ENCODE measurements at places on chromosomes 6 and 20. TPM values are rescaled to one million over a fixed set of nuclear protein-coding genes. Genes with fewer than 3 reads are reported as not detected.

GRCh38 chr6:161443848-161444247 lies 170.0 kb upstream of the AGPAT4 start:
- no peak for DNase-seq

DNA sequence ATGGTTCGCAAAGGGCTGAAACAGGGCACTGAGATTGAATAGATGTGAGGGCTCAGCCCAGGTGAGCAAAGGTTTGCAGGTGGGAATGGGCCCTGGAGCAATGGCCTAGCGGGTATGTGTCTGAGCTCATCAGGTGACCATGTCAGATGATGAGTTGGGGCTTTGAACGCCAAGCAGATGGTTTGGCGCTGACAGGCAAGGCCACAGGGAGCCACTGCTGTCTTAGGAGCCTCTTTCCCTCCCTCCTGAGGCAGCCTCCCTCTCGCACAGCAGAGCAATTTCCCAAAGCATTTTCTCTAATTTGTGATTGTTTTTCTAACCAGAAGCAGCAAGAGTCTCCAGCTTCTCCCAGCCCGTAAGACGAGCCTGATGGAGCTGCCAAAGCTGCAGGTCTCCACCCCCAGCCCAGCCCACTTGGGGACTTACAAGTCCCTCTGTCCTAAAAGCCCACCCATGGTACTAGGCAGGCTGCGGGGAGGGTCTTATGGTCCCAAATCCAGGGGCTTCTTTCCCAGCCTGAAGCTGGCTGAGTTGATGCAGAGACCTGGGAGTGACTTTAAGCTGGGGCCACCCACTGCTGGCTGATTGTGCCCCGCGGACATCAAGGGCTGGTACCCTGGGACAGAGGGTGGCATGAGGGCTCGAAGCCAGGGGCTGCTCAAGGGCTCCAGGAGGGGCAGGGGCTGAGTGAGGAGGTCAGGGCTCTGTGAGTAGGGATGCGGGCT lies 11.6 kb downstream of the CDH22 start:
- no peak for DNase-seq

- DNase-seq: no peak
Observed at GRCh38 chr6:45504947-45505346, 127.2 kb upstream of the SUPT3H start.

DNA sequence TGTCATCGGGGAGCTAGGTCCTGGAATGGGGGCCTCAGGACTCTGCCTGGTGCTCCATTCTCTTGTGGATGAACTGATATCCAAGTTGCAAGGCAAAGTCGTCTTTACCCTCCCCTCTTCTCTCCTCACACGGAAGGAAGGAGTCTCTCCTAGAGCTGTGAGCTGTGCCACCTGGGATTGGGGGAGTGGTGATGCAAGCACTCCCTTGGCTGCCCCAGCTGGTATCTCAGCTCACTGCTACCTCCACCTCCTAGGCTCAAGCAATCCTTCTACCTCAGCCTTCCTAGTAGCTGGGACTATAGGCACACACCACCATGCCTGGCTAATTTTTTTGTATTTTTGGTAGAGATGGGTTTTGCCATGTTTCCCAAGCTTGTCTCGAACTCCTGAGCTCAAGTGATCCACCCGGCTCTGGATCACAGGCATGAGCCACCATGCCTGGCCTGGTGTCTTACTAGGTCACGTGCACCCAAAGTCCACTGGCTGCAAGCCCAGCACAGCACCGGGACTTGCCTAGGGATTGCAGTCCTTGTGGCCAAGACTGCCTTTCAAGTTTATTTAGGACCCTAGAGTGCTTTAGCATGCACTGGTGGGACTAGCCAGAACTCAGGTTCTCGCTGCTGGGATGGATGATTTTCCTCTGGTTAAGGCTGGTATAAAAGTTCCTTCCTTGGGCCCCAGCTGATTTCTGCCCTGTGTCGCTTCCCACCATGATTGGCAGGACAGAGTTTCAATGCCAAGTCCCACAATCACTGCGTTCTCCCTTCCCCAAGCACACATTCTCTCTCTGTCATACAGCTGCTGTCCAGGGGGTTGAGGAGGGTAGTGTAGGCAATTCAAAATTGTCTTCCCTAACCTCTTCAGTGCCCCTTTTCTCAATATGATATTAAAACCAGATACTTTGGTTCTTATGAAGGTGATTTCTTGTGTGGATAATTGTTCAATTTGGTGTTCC lies 33.5 kb downstream of the SMAP1 start:
- no peak for DNase-seq

- no peak for DNase-seq
Observed at GRCh38 chr6:124200661-124201060, 397.0 kb downstream of the NKAIN2 start.

DNA sequence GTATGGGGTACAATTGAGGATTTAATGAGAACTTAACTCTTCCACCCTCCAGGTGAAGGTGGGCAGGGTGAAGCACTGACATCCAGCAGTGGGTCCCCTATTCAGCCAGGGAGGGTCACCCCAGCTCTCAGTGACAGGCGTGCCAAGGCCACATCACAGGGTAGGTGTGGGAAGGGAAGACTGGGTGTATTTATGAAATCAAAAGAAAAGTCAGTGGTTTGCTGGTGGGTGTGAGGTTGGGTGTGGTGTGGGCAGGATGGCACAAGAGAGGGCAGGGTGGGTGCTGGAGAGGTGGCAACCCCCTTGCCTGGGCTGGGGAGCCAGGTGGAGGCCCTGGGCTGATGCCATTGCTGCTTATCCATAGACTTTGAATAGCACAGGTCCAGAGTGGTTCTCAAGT lies 16.6 kb downstream of the SYNDIG1 start:
- DNase-seq: no peak

- DNase-seq: no peak
Observed at GRCh38 chr6:142361779-142362750, 60.3 kb downstream of the ADGRG6 start.

- DNase-seq: no peak
Observed at GRCh38 chr6:13524801-13525508, 37.6 kb upstream of the GFOD1 start.

The SLC12A5 gene
- not detected for total RNA-seq

The BCAS4 gene
- total RNA-seq: 23.3 TPM

The TMC2 gene
- total RNA-seq: not detected
